Mammary epithelial cell (primary cell): ENCODE measurements at places on chromosomes 16 and 17.

GRCh38 chr17:58153671-58154070, 5.5 kb downstream of the OR4D1 start:
- no peak for DNase-seq

GRCh38 chr16:1159973-1160772, 7.3 kb downstream of the CACNA1H start:
- peak; percentile 29 for DNase-seq

DNA sequence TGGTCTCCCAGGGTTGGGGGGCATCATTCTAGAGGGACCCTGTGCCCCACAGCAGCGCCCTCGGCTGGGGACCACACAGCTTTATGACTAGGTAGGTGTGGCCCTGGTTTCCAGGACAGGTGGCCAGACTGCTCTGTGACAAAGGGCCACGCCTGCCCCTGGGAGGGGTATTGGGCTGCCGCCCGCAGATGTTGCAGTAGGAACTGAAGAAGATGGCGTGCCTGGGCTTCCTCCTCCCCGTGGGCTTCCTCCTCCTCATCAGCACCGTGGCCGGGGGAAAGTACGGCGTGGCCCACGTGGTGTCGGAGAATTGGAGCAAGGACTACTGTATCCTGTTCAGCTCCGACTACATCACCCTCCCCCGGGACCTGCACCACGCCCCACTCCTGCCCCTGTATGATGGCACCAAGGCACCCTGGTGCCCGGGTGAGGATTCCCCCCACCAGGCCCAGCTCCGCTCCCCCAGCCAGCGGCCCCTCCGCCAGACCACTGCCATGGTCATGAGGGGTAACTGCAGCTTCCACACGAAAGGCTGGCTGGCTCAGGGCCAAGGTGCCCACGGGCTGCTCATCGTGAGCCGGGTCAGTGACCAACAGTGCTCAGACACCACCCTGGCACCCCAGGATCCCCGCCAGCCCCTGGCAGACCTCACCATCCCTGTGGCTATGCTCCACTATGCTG, at the start of gene SPPL2C:
Gene SPPL2C, plus strand, starts transcription at position 187 of the 681 bp plus-strand sequence. Its CDS starts 26 bp downstream, at position 213.
- no peak for DNase-seq

- no peak for DNase-seq
Observed at GRCh38 chr17:57541472-57542394, 203.4 kb downstream of the CCDC182 start.

DNA sequence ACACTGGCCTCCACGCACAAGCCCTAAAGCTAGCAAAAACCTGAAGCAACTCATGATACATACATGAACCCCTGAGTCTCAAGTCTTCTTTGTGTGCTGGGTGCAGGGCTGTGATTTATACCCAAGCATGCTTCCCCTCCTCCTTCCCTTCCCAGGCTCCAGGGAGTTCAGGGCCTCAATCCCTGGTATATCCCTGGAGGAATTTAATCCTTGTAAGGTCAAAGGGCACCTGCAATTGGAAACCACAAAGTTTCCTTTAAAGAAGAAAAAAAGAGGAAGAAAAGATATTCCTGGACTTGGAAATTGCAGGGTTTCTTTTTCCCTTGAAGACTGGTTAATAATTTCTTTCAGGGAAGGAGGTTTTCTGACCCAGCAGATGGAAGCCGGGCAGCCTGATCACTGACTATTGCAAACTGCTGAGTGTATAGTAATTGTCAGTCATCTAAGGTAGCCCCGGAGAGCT, 182.3 kb downstream of the AATF start:
- no peak for DNase-seq

- DNase-seq, result no peak
Observed at GRCh38 chr16:9509663-9510062, 418.2 kb downstream of the HAPSTR1 start.

DNA sequence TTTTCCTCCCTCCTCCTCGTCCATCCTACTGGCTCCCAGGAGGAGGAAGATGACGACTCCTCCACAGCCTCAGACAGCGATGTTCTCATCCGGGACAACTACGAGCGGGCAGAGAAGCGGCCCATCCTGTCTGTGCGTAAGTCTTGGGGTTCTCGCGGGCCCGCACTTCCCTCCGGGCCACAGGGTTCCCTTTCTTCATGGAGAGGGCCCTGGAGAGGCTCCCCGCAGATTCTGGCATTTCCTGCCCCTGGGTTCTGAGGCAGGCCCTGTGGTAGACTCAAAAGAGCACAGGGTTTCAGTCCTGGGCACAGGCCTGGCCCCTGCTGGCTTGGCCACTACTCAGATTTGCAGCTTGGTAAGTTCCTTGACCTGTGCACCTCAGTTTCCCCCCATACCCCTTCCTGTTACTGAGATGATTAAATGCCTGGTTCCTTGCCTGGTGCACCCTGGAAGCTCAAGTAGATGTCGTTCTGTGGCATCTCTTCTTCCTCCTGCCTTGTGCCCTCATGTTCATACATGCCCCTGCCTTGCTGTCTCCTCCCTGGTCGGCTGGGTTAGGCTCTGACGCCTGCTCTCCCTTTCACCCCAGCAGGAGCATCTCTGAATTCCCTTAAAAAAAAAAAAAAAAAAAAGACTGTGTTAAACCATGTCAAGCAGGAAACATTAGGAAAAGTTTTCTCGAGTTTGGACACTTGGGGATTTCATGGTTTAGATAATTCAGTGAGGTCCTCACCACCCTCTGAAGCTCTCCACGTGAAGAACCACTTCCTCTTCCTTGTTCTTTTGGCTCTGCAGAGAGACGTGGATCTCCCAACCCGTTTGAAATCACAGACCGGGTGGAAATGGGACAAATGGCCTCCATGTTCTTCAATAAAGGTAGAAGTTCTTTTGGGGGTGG, 14.3 kb upstream of the NAT9 start:
- no peak for DNase-seq

GRCh38 chr17:49994085-49995054, 654 bp downstream of the DLX3 start:
- no peak for DNase-seq

DNA sequence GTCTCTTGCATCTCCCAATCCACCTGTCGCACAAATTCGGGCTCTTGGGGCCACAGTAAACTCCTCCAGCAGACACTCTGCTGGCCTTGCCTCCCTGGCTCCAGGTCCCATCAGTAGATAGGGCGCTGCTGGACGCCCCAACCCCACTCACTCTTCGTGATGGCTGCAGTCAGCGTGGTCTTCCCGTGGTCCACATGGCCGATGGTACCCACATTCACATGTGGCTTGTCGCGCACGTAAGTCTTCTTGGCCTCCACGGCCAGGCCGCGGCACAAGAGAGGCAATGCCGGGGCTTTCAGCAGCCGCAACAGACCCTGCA, 428 bp downstream of the TUFM start:
- DNase-seq, result no peak

DNA sequence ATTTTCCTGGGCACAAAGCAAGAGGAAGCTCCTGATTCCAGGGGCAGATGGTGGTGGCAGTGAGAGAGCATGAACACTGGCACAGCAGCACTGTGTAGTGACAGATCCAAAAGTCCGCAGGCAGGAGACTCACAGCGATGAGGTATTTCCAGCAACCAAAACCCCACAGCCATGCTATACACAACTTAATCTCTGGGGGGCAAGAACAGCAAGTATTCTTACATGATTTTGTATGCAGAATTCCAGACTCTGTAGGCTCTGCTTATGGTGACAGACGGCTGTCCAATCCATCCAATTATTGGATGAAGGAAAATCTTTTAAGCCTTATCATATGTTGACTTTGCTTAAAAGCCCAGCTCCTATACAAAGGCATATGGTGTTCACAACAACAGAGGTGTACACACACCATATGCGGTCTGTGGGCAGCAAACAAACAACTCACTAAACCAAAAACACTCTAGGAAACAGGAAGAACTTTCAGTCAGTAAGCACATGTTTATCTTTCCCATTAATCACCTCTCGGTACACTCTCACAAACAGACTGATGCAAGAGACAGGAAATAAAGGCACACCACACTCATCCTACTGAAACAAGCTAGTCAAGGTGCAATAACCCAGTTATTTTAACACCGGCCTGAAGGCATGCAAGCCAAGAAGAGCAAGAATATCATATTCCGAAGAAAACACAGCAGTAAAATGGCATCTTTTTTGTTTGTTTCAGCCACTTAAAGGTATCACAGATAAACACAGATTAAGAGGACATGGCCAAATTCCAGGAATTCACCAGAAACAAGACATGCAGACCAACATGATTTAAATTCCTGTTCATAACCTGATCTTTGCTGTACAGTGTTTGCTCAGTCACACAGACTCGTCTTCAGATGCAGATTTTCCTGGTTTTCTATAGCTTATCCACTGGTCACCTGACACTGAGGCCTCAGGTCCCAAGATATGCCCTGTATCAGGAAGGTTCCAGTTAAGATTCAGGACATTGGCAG, 47.8 kb downstream of the ERN1 start:
- peak; percentile 83 for DNase-seq

DNA sequence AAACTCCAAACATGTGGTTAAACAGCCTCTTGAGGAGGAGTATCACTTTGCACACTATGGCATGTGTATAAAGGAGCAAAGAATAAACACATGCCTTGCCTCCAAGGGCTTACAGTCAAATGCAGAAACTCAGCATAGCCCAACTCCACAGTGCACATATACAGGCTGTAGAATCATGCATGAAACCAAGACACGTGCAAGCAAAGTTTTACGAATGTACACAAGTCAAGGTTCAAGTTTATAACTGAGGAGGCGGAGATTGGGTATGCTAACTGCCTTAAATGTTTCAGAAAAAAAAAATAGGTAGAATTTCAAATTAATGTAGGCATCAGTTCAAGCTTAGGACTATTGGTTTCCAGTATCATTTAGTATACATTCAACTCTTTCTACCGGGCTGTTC, 321.1 kb downstream of the SOX9 start:
- no peak for DNase-seq

- DNase-seq, result no peak
Observed at GRCh38 chr16:26697807-26698206, 368.9 kb upstream of the C16orf82 start.

DNA sequence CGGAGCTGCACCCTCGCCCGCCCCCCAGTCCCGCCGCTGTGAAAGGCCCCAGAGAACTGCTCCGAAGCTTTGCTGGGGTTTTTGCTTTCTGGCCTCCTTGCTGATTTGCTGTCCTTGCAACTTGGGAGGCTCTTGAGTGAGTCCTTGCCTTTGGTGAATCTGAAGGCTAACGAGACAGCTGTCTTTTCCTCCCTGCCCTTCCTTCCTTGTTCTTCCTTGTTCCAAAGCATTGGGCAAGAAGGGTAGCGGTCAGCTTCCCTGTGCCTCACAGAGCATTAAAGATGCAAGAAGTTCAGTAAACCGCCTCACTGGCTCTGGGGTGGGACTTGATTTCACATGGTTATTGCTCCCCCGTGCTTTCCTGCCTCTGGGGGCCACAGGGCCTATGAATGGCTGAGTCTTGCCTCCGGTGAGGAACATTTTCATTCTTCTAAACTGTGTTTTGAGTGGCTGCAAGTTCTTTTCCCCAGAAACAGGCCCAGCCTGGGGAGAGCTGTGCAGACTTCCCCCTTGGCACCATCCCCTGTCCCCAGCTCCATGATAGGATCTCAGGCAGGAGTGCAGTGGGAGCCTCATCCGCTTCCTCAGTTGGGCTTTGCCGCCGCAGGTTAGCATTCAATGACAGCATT, 1.4 kb downstream of the YPEL2 start:
- peak; percentile 9 for DNase-seq

GRCh38 chr16:11033629-11034420, 89.5 kb downstream of the CLEC16A start:
- DNase-seq, result peak; percentile 30
